ENCODE measurements at places on chromosomes 16 and 17.

DNA sequence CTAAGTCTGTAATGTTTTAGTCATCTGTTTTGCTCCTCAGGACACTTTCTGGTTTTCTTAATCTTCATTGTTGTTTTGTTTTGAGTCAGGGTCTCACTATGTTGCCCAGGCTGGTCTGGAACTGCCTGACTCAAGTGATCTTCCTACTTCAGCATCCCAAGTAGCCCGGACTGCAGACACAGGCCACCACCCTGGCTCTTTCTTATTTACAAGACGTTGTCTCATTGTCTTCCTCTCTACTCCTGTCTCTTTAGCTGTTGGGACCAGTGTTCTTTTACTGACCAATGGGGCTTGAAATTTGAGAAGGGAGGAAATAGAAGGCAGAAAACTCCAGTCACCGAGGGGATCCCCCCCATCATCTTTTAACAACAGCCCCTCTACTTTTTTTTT, 1.2 kb downstream of the SCPEP1 start:
- DNase-seq, result no peak

GRCh38 chr17:4241535-4241934, 22.2 kb downstream of the ANKFY1 start:
- DNase-seq, result no peak

- no peak for DNase-seq
These were observed 5.9 kb downstream of the SUPT6H start for GRCh38 chr17:28667870-28668269.

DNA sequence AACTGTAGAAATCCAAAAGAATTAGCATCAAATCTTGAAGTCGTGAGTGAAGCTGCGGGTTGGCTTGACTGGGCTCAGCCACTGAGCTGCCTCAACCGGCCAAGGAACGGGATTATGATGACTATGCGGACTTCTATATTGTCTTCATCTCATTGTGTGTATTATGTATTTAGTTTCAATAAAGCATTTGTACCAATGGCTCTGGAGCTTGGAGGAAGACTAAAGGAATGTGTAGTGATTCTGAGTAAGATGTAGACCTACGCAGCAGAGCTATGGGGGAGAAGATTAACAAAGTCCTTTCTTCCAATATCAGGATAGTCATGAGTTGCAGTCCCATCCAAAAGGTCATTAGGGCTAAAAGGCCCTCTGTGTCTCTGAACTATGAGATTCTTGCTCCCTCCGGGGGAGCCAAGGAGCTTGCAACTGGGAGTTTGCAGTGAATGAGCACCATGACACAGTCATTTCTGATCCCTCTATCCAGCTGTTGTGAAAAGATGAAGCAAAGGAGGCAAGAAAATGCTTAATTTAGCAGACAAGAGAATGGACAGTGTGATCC, 8.3 kb downstream of the EME1 start:
- no peak for DNase-seq

- no peak for DNase-seq
These were observed 4.0 kb downstream of the SRCIN1 start for GRCh38 chr17:38601539-38602351.

DNA sequence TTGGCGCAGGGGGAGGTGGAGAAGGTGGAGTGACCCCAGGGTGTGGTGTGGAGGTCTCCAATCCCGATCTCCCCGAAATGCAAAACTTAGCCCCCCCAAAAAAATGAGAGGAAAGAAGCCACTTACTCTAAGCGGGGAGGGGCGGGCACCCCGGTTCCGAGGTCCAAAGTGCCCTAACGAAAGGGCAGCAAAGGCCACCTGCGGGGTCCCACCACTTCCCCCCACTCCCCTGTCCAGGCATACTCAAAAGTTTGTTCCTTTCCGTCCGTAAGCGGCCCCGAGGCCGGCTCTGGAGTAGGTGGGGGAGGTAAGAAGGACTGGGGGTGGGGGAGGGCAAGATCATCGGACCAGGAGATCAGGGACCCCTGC, 1.1 kb downstream of the TOX3 start:
- DNase-seq, result no peak

DNA sequence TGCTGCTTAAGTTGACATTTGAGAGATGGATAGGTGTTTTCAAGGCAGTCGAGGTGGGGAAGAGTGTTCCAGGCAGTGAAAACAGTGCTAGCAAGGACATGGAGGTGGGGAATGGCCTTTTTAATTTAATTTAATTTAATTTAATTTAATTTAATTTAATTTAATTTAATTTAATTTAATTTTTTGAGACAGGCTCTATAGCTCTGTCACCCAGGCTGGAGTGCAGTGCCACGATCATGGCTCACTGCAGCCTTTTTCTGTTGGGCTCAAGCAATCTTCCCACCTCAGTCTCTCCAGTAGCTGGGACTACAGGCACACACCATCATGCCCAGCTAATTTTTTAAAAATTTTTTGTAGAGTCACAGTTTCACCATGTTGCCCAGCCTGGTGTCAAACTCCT, 32.2 kb upstream of the CACNG4 start:
- DNase-seq, result no peak

GRCh38 chr16:26196310-26196709, 504.6 kb downstream of the HS3ST4 start:
- no peak for DNase-seq

- no peak for DNase-seq
These were observed 2.0 kb upstream of the RASL10B start for GRCh38 chr17:35729405-35729833.

DNA sequence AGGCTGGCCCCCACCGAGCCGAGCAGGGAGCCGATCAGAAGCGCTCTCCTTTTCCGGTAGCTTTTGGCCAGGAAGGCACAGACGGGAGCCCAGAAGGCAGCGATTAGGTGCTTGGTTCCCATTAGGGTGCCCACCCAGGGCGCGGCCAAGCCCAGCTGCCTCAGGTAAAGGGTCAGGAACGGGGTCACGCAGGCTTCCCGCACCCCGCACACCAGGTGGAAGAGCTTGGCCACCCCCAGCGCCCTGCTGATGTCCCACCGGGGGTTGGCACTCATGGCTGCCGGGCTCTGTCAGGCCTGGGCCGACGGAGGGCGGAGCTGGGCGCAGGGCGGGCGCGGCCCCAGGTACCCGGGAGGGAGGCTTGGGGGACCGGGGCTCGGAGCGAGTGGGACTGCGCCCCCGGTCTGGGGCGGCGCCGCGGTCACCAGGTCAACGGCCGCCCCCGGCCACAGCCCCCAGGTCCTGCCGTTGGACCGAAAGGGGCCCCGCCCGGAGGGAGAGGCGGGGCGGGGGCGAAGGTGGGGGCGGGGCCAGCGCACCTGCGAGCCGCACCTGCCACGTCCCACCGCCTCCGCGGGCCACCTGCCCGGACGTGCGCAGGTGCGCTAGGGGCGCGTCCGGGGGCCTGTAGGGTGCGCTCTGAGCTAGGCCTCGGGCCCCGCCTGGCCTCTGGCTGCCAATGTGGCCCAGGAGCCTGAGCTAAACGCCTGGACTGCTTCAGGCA, at the start of gene MFSD6L:
Gene MFSD6L, minus strand, starts transcription at position 520 of the 724 bp plus-strand sequence. Its CDS starts 245 bp downstream, at position 275.
- DNase-seq, result no peak

GRCh38 chr16:17343028-17343427, 127.7 kb downstream of the XYLT1 start:
- no peak for DNase-seq

GRCh38 chr17:9291912-9292560, 270.7 kb downstream of the NTN1 start:
- peak; percentile 15 for DNase-seq

DNA sequence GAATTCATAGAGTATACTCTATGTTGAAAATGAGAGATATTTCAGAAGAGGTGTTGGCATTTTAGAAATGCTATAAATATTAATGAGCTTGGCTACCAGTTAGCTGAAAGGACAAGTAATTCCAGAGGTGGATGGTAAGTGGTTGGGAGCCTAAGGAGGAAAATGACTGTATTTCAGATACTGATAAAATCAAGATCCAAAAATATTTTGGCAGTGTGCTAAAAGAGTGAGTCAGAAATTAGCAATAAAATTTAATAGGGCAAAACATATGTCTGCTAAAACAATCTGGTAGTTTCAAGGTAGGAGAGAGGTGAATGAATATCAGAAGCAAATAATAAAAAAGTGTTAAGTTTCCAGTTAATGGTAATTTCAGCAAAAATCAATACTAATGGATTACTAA, 1287.9 kb downstream of the CDH8 start:
- peak; percentile 56 for DNase-seq

DNA sequence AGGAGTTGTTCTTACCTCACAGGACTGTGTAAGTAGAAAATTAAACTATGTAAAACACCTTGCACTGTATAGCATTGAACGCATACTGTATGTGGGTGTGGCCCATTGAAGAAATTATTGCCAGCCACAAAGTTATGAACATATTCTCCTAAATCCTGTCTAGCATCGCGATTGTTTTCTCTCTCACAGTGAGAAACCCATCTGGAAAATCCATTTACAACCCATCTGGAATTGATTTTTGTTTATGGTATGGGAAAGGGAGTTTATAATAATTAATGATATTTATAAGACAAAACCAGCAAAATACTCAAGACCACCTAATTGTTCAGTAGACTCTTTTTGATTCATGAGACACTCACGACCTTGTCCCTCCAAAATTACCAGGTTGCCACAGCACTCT, 22.1 kb upstream of the MON1B start:
- DNase-seq, result no peak

DNA sequence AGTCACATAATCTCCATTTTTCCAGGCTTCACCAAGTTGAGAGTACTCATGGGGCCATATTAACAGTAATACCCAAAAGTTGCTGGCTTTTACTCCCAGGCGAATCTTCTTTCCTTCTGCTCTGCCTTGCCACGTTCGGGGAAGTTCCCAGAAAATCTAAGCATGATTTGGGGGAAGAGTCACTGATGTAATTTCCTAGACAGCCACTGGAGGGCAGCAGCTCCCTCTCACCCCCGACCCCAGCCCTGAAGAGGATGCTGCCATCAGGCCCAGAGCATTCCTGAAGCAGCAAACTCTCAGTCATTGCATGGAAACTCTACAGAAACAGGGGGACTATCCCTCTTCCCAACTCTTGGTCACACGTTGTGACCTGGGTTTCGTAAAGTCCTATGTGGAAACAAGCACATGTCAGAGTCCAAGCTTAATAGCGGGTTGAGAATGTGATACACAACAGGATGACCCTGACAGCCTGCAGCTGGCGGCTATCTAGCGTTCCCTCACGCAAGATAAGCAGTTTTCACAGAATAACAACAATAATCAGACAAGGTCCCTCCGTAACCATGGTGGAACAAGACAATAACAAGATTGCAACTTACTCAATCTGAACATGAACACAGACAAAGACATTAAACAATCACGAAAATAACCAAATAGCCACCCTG, 43.8 kb upstream of the DHX40 start:
- DNase-seq, result peak; percentile 56

- no peak for DNase-seq
These were observed 10.2 kb downstream of the CYB561 start for GRCh38 chr17:63435681-63436522.

GRCh38 chr17:82384051-82384729, 12.6 kb downstream of the UTS2R start:
- DNase-seq, result no peak

GRCh38 chr16:82891424-82891823, 264.7 kb downstream of the CDH13 start:
- DNase-seq, result no peak

GRCh38 chr16:71687861-71688260, 36.6 kb downstream of the PHLPP2 start:
- DNase-seq, result no peak

DNA sequence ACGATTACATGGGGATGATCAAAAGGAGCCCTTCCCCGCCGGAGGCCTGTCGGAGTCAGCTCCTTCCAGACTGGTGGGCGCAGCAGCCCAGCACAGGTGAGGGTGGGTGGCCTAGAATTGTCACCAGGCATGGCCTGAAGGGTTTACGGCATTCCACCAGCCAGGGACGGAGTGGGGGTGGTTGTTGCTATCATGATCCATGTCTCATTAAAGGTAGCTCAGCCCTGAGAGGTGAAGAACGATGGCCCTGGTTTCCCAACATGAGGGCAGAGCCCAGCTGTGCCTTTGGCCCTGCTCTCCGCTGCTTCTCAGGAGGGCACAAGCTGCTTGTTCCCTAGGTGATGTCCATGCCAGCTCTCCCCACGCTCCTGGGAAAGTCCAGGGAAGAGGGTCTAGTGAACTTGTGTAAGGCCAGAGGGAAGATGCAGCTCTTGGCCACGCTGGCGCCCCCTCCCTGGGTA, 14.2 kb downstream of the IRF8 start:
- no peak for DNase-seq

- DNase-seq, result peak; percentile 8
These were observed 1.8 kb downstream of the NLRP1 start for GRCh38 chr17:5582209-5583185.

DNA sequence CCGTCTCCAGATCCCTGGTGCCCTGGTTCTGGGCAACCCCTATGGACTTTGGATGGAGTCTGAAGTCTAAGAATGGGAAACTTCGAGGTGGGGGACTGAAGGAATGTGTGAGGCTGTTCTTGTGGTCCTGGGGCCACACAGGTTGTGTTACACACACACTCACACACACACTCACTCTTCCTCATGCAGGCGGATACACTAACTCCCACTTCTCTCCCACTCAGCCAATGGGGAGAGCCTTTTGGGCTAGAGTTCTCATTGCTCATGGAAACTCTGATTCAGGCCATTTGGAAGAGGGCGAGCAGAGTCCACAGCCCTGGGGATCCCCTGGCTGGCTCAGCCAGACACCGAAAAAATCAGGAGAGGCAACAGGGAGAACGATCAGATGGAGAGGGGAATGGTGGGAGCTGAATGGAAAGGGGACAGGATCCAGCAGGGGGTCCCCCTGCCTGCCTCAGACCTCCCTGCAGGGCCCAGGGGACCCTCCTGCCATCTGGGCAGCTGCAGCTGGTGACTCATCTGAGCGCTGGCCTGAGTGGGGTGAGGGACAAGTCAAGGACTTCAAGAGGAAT, 9.1 kb downstream of the IGFBP4 start:
- DNase-seq, result peak; percentile 91

- DNase-seq, result no peak
These were observed 91.5 kb downstream of the NPIPB11 start for GRCh38 chr16:29315046-29315445.

DNA sequence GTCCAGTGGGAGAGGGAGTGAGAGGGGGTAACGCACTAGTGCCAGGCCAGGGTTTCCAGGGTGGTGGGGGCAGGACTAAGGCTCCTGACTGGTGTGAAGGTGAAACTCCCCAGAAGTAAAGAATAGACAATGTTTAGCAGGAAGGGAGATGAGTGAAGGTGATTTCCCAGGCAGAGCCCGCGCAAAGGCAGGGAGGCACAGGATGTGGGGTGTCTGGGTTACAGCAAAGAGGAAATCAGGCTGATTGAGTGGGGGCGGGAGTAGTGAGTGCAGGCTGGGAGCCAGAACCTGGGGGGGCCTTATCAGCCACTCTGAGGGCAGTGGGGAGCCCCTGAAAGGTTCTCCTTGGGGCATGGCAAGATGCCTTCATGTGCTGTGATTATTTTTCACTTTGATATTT, 167.5 kb downstream of the UTP18 start:
- DNase-seq, result no peak

Data from fibroblast of skin of abdomen (primary cell).